HAP-1 (cell line): ENCODE measurements at places on chromosomes 1 and 21.
A peak's percentile ranks its signal among the peaks of the same experiment; 100 is the strongest.

GRCh38 chr1:37556712-37557196, at the start of gene DNALI1:
DNALI1 (plus strand) TSS chr1:37556940; CDS start chr1:37556995, 55 bp downstream.
- no peak for DNase-seq

GRCh38 chr1:221468546-221468945, 273.3 kb downstream of the DUSP10 start:
- DNase-seq: no peak

DNA sequence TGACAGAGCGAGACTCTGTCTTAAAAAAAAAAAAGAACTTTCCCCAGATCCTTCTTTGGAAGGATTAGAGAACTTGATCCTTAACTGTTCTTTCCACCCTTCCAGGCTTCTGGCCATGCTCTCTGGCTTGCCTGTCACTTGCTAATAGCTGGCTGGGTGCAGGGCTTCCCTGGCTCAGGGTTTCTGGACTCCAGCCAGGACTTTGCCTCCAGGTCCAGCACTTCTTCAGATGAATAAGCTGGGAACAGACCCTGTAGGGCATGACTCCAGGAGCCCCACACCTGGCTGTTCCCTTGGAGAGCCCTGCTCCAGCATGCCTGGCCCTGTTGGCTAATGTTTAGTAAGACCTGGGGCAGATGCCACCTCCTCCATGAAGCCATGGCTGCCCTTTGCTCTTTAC, 3.3 kb upstream of the NT5C1A start:
- DNase-seq: no peak

GRCh38 chr1:54850069-54850730, 36.8 kb downstream of the DHCR24 start:
- DNase-seq: no peak

- no peak for DNase-seq
Observed at GRCh38 chr1:105210747-105211146, 1461.0 kb downstream of the AMY1C start.

- no peak for DNase-seq
Observed at GRCh38 chr1:155941845-155942531, 550 bp downstream of the RXFP4 start.

GRCh38 chr1:160680399-160680798, 31.2 kb downstream of the CD48 start:
- no peak for DNase-seq

DNA sequence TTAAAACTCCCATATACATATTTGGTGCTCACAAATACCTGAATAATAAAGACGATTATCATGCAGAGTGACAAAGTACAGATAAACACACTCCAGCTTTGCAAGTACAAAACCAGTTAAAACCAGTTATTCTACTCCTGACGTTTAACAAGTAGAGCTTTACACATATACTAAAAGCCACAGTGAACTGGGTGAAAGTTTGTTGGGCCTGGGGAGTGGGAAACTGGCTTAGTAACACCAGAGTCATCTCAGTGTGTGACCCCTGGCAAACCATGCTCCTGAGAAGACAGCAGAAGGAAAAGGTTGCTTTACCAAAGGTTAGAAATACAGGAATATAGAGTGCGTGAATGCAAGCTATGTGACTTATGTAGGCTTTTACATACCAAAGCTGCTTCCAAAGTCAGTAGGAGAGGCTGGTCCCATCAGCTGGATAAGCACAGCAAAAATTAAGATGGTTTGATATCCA, 148.1 kb downstream of the NRIP1 start:
- DNase-seq: peak; percentile 81

DNA sequence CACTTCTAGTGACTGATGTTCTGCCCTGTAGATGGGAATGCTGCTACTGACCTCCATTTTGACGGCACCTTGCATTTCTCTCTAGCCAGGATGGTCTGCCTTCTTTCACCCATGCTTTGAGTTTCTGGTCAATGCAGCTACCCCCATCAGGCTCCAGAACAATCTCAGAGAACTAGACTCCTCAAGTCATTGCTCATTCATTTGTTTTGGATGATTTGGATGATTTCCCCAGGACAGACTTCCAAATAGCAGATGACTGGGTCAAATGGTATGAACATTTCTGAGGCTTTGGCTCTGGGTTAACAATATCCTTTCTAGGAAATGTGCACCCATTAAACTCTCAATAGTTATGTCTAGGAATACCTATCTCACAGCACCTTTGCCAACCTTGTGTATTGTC, 63.9 kb downstream of the CSMD2 start:
- DNase-seq: no peak

DNA sequence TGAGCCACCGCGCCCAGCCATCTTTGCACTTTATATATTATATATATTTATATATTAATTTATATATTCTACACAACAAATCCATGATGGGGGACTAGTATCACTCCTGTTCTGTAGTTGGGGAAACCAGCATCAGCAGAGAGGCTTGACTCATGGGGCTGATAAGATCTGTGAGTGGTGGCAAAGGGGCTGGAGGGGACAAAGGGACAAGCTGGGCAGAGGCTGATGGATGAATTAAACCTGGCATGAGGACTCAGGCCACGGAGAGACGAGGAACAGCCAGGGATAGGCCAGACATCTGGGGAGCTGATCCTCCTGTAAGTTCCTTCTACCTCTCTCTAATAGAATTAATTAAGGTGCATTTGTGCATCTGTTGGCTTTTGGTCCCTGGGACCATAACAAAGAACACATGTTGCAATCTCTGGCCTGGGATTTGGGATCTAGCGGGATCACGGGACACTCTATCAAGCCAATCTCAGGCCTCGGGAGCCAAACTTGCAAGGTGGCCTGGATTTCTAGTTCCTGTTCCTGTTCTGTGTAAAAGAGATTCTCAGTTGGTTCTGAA, 7.6 kb downstream of the CNR2 start:
- no peak for DNase-seq

GRCh38 chr1:48817505-48818114, 40.9 kb upstream of the BEND5 start:
- peak; percentile 65 for DNase-seq

DNA sequence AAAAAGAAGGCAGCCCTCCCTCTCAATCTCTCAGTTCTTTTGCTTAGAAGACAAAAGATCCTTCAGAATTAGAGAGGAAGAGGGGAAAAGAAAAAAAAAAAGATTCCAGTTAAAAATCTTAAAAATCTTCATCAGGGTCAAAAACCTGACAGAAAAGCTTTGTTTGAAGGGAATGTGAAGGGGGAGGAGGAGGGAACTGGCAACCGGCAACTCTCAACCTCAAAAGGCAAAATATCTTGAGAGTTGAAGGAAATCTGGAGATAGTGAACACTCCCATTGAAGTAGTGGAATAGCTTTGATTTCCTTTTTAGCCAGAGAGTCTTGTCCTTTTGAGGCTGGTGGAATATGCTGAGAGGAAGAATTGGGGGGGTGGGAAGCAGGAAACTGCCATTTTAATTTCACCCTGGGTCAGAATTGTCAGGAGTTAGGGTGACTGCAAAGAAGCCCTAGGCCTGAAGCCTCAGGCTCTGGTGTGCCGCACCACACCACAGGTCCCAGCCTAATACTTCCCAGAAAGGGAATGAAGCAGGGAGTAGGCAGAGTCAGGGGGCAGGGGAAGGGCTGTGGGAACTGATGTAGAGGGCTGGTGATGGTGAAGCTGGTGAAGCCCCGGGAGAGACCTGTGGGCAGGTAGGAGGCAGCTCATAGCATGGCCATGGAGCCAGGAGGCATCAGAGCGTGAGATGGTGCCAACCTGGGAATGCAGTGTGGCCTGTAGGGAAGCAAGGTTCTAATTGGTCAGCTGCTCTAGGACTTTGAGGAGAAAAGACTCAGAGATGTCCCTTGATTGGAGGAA, 24.6 kb downstream of the KIRREL1 start:
- DNase-seq: no peak

- DNase-seq: peak; percentile 91
Observed at GRCh38 chr1:22416555-22417454, 34.8 kb upstream of the ZBTB40 start.

GRCh38 chr1:34879230-34879629, 19.7 kb upstream of the SMIM12 start:
- no peak for DNase-seq

DNA sequence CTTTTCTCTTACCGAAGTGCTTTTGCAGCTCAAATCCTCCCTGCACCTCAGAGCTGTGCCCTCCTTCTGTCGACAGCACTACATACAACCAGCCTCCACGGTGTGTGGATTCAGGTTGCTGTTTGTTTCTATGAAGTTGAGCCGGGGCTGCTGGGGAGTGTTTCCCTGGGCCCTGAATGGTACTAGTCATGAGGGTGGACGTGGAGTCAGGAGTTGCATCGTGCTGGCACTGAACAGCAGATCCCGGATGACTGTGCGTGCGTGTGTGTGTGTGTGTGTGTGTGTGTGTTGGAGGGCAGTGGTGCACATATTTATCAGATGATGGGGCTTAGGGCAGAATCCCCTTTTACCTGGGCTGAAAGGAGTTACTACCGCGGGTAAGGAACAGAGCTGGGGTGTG, 47.0 kb downstream of the ACTL8 start:
- no peak for DNase-seq

DNA sequence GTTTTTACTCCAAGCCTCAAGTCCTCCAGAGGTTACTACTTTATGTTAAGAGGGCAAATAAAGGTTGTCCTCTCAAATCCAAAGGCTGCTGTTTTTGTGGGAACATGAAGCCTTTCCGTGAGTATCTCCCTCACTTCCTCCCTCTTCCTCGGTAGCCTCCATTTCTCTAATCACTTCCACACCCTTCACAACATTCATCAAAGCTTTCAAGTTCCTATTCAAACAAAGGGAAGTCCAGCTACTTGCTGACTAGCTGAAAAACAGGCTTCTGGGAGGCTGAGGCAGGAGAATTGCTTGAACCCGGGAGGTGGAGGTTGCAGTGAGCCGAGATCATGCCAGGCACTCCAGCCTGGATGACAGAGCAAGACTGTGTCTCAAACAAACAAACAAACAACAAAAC, 6.6 kb upstream of the CD48 start:
- no peak for DNase-seq

DNA sequence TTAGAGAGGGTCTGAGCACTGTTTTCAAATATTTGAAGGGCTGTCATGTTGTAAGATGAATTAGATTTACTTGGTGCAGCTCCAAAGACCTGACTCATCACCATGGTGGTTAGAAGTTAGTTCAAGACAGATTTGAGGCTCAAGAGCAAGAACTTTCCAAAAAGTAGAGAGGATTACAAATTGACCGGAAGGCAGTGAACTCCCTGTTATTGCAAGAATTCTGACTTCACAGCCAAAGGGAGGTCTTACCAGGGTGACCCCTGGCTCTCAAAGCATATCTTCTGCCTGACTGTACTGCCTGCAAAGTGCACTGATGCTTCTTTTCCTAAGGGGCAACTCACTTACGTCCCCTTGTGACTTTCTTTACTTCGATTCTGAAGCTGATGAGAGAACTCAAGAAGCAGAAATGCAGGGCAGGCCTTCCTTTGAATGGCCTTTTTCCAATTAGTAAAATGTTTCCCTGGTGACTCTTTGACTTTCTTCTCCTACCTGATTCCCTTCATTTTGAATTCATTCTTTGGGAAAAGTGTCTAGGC, 86.4 kb downstream of the NAV1 start:
- DNase-seq: no peak

DNA sequence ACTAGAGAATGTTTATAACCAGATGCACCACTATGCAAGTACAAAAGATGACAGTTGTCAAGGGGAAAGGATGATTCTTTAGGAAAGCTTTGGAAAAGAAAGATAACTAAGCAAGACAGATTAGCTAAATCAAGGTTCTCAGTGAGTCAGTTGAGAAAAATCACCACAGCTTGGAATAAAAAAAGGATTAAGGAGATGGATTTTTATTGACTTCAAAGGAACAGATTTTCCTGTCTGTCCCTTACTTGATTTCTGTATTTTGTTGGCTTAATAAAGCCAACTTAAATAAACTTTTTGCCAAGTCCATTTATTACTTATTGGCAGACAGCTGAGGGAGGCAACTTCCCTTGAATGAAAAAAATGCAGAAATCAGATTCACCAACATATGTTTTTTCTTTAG, 93.9 kb downstream of the NR5A2 start:
- DNase-seq: no peak

- peak; percentile 52 for DNase-seq
Observed at GRCh38 chr1:221203224-221204054, 324.2 kb downstream of the HLX start.

DNA sequence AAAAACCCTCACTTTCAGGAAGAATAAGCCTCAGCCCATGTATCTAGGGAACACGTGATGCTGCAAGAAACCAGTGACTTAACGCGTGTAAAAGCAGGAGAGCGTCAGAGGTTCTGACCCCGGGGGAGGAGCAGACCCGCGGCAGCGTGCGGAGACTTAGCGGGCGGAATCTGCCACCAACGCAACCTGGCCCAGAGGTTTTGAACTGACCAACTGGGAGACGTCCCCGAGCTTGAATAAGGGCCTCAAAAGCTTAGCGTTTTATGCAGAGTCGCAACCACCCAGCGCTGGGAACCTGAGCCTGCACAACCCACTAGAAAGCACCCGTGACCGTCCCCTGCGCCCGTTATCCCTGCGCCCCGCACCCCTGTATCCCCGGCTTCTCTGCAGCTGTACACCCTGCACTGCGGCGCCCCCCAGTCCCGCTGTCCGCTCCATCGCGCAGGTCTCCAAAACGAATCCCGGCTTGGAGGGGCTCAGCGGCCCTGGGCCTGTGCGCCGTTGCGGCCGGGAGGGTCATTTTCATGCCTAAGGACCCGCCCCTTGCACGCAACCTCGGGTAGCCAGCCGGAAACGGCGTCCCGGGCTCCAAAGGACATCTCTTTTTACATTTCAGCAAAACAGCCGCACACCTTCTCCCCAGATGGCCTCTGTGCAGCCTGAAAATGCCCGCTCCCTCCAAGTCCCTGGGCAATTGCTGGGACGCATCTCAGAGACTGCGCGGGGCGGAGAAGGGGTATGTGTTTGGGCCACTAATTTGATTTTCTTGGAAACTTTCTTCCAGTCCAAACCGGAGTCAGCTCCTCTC, 29.4 kb upstream of the TRIM17 start:
- no peak for DNase-seq

GRCh38 chr1:77473690-77474089, 191.9 kb downstream of the AK5 start:
- no peak for DNase-seq

DNA sequence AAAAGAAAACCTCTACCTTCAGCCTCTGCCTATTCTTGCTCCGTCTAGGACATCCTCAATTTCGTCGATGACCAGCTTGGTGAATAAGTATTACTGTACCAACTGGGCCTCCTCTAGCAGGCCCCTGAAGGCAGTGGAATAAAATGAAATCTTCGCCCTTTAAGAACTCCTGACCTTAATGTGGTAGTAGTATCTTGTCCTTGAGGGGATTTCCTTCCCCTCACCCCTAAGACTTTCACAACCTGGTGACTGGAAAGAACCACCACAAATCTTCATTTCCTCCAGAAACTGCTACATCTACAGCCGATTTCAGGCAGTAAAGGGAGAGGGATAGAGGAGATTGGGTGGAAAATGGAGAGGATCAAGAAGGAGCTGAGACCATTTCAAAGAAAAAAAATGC, 1.6 kb upstream of the HAX1 start:
- DNase-seq: no peak

- no peak for DNase-seq
Observed at GRCh38 chr1:18629659-18630510, 761 bp upstream of the PAX7 start.

GRCh38 chr1:26287811-26288210, 7.9 kb downstream of the SH3BGRL3 start:
- no peak for DNase-seq
